ENCODE measurements at places on chromosomes 7 and 10.

GRCh38 chr7:50556247-50556991 lies 8.8 kb downstream of the DDC start:
- no peak for DNase-seq

GRCh38 chr10:91829268-91829667 lies 31.0 kb downstream of the TNKS2 start:
- DNase-seq, result no peak

DNA sequence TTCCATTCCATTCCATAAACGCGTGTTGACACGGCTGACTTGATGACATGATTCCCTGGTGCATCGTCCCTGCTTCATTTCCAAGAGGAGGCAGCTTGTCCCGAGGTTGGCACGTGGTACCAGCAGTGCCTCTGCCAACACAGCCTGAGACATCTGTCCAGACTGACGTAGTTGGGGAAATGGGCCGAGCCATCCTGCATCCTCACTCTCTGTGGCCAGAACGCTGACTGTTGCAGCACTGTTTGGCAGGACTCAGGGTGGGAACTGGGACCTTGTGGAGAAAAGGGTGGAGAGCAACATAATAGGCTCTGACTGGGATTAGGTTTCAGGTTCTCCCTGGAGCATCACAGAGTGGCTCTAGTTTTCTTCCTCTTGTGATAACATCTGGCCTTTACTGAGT lies 118.6 kb upstream of the BTBD16 start:
- peak; percentile 92 for DNase-seq

DNA sequence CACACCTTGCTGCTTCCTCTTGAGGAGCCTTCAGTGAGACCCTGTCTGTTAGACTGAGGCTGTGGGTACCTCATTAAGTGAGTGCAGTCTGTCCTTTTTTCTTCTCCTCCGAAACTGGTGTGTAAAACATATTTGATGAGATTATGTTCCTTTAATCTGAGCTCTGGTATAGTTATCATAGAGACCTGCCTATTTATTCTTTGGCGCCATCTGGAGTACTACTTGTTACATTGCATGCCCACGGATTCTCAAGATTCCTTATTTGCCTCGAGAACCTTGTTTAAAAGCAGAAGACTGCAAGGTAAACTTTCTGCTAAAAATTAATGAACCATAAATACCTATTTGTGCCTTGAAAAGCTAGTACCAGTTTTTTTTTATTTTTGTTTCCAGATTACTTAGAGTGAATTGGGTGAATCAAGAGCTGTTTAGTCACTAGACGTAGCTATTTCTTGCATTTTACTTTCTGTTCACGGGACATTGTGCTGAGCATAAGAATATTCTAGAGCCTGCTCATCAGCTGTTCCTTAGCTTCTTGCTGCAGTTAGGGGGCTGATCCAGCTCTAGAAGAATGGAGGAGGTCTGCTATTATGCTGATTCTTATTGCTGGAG lies 16.9 kb upstream of the STMP1 start:
- DNase-seq, result no peak

- no peak for DNase-seq
Observed at GRCh38 chr7:159078193-159078910, 66.3 kb downstream of the VIPR2 start.

GRCh38 chr7:49892481-49892880 lies 119.0 kb downstream of the VWC2 start:
- DNase-seq, result no peak

- DNase-seq, result no peak
Observed at GRCh38 chr10:73922864-73923133, 11.9 kb downstream of the PLAU start.

- DNase-seq, result no peak
Observed at GRCh38 chr7:149381245-149381644, 79.6 kb downstream of the ZNF777 start.
